Fibroblast of skin of scalp (primary cell): ENCODE measurements at places on chromosomes 7 and 10.

GRCh38 chr10:19818876-19819275 is 2.6 kb downstream of the PLXDC2 start:
- no peak for DNase-seq

DNA sequence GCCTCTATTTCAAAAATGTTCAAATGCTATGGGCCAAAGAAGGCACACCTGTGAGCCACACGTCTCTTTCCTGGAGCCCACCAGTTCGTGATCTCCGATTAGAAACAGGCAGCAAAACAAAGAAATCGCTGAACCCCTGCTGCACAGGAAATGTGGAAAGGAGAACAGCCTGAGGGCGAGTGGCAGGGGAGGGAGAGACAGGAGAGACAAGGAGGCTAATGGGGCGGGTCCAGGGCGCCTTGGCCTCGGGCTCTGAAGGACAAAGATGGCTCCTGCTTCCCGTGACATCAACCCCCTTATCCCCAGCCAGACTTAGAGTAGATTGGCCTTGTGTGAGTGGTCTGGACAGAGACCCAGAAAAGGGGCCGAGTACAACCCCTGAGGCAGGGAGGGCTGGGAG is 62.4 kb upstream of the DOCK1 start:
- DNase-seq, result no peak

- DNase-seq, result no peak
These were observed 189.5 kb upstream of the CDC14C start for GRCh38 chr7:48734695-48735406.

GRCh38 chr10:9668411-9668810 is 1349.3 kb upstream of the CELF2 start:
- DNase-seq, result no peak
